ENCODE measurements at places on chromosomes 1 and 21.

- no peak for DNase-seq
These were observed 261.0 kb downstream of the RHOU start for GRCh38 chr1:228996281-228996680.

DNA sequence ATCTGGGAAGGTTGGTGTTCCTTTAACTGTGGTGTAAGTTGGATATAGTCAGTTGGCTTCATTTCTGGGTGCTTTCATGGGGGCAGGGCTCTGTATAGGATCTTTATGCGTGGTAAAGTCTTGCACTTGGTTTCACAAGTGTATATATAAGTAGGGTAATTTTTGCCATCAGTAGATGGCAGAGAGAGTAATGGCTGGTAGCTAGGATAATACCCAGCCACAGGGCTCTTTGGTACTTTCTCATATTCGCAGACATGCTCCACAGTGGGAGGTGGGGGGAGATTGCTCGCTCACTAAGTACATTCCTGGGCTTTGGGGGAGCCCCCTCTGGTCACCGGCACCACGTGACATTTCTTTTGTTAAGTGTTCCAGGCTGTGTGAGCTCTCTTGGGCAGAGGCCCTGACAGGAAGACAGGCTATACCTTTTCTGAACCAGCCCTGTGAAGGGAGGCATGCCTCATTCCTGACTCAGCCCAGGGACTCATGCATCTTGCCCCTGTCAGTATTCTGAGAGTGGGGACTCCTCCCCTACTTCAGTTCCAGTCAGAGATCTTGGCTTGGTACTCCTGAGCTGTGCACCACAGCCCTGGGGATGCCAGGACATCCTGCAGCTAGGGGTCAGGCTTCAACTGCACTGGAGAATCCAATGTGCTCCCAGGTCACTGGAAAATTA is 37.6 kb downstream of the FCRL2 start:
- no peak for DNase-seq

DNA sequence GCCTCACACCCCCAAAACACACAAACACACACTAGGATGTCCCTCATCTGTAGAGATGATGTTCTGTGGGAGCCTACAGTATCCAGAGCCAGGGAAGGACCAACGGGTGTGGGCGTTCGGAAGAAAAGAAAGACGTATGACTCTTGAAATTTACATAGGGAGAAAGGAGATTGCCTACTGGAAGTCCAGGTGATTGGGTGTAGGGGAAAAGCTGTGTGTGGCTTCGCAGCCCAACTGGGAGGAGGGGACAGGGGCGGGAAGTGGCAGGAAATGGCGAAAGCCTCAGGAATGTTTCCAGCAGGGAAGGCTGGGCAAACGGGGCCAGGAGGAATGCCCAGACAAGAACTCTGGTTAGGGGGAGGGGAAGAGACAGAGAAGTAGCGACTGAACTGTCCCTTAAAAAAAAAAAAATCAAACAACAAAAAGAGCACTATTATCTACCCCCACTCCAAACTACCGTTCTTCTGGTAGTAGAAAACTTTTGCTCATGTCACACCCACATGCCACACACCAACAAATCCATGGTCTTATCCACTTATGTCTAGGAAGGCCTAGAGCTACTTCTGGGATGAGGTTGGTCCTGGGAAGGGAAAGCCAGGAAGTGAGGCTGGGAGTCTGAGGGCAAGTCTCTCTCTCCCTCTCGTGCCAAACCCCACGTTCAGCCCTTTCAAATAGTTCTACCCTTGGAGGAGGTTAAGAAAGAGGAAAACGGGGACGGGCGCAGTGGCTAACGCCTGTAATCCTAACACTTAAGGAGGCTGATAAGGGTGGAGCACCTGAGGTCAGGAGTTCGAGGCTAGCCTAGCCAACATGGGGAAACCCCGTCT is 1.8 kb upstream of the CKS1B start:
- DNase-seq, result peak; percentile 91

DNA sequence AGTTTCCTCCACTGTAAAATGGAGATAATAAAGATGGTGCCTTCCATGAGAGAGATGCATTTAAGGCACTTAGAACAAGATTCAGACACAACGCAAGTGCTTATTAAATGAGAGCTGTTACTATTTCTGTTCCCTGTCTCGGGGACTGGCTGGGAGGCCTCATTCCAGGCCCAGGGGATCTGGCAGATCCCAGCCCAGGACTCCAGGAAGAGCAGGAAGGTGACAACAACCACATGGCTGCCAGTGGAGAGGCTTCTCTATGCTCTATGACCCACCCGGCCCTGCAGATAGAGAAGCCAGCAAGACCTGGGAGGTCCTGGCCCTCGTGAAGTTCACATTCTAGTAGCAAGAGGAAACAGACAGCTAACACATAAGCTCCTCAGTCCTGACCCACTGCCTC is 175.5 kb downstream of the ACTL8 start:
- DNase-seq, result no peak

GRCh38 chr21:31908106-31909031 is 35.5 kb downstream of the HUNK start:
- peak; percentile 1 for DNase-seq

DNA sequence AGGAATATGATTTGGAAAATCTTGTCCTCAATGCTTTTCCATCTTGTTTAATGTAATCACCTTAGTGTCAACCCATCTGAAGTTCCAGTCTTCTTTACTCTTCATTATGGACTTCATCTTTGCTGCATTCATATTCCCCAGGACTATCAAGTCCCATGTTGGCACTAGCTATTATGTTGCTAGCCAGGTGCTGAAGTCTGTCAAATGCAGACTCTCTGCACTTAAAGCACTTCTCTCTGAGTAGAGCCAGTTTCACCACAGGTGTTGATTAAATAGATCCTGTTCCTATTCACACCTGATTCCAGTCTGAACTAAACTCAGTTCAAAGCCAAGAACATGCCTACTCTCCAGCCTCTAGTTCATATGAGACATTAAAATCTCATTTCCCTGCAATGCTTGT is 75.0 kb upstream of the PKN2 start:
- peak; percentile 30 for DNase-seq

- DNase-seq, result no peak
These were observed 27.3 kb upstream of the PDPN start for GRCh38 chr1:13556224-13556764.

DNA sequence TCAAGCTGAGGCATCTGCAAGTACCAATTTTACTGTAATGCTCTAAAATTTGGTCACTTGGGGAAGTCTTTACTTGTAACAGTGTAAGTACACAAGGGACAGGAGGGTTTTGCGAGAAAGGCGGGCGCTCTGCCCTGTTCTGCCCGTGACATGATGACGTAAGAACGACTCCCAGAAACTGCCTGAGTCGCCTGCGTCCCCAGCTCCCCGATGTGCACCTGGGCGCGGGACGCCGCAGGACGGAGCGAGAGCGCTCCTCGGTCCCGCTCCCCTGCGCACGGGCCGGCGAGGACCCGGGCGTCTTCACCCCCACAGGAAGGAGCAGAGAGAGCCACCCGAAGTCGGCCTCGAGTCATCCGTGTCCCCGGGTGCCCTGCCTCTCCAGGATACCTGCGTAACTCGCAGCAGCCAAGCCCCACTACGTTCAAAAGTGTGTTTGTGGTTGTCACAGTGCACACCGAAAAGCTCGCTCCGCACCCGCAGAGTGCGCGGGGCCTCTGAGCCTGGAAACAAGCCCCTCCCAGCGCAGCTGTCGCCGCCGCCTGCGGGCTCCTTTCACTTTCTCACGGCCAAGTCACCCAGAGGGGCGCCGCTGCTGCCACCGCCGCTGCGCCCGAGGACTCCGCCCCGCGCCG is 3.3 kb upstream of the ZBTB18 start:
- no peak for DNase-seq

- no peak for DNase-seq
These were observed 239.6 kb upstream of the BEND5 start for GRCh38 chr1:49016030-49016977.

DNA sequence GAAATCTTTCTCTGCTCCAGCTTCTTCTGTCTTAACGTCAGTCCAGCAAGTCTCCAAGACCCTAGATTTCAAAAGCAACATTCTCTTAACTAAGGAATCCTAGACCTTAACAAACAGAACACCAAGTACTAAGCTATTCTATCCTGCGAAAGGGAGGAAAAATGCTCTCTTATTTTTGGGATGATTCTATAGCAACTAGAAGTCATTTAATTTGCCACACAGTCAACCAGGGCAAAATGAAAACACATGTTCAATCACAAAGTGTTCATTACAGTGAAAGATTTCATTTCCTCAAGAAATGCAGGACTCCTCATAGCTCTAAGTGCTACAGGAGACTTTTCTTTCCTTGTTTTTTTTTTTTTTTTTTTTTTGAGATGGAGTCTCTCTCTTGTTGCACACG is 36.2 kb upstream of the DOCK7 start:
- no peak for DNase-seq

- no peak for DNase-seq
These were observed 27.0 kb upstream of the SLFNL1 start for GRCh38 chr1:41048540-41048939.

- DNase-seq, result no peak
These were observed 409.3 kb downstream of the SRGAP2C start for GRCh38 chr1:121594096-121594495.

GRCh38 chr1:38134294-38134755 is 87.7 kb upstream of the POU3F1 start:
- no peak for DNase-seq

- DNase-seq, result no peak
These were observed 9.1 kb downstream of the RHOC start for GRCh38 chr1:112697781-112698201.

DNA sequence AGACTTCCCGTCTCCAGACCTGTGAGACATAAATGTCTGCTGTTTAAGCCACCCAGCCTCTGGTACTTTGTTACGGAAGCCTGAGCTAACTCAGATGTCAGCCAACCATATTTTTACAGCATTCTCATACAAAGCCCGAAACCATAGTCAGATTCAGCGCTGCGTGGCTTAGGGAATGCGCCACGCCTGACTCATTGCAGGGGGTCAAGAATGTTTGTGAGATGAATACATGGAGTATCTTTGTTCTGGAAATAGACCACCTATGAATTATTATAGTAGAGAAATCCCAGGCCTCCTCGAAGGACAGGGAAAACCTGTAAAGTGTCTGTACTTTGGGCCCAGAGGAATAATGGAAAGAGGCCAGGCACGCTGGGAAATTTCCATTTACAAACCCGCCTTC is 434.8 kb downstream of the CAMTA1 start:
- DNase-seq, result no peak

DNA sequence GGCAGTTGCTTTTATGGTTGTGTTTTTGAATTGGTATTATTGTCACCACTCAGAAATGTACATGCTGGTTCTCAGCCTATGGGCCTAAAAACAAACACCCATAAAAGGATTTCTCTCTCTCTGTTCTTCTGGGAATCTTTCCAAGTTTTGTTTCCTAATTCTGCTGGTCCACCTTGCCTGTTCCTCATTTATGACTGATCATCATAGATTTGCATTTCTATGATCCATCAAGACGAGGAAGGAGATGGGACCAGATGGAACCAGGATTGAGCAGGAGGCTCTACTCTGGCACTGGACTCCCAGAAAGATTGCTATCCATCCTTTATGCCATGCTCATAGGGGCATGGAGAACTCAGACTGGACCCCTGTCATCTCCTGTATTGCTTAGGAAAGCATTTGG is 162.2 kb downstream of the C1orf94 start:
- no peak for DNase-seq

DNA sequence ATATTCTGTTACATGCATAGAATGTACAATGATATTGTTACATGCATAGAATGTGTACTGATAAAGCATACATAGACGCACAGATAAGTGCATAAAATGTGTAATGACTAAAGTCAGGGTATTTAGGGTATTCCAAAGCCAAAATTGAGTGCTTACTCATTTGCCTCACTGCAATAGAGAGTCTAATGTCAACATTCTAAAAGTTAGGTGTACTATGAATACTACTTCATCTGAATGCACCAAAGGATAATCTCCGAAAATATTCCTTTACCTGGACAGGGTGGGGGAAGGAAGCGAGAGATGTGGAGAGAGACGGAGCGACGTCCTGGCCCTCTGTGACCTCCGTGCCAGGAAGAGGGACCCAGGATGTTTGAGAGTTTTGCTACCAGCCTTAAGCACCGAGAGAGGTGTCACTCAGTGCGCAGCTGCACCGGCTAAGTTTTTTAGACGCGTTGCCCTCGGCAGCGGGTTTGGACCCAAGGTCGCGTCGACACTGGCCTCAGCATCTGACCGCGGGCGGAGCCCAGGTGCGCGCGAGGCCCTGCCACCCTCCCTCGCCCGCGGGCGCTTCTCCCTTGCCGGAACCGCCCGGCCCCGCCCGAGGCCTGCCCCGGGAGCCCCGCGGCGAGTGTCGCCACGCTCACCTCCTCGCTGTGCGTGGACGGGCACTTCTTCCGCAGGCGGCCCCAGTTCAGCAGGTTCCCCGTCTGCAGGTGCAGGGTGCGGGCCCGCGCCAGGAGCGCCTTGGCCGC is 660 bp downstream of the GCLM start:
- peak; percentile 68 for DNase-seq

GRCh38 chr1:109947582-109948284 is 36.8 kb upstream of the AHCYL1 start:
- DNase-seq, result no peak

DNA sequence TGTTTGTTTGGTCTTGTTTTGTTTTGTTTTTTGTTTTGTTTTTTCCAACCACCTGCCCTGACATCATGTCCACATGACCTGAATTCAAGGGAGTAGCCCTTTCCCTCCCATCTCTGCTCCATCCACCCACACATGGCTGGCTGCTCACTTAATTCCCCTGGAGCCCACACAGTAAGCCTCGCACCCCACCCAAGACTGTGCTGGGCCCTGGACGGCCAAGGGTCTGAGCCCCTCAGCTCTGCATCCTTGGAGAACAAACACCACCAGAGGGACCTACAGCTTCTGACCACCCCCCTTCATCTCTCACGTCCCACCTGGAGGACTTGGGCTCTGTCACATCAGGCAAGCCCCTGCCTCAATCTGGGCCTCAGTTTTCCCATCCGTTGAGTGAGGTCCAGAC is 39.1 kb downstream of the MATN1 start:
- DNase-seq, result no peak

- DNase-seq, result no peak
These were observed 213.5 kb upstream of the MAP1LC3C start for GRCh38 chr1:242212401-242212800.

GRCh38 chr1:151418081-151418480 is 18.7 kb downstream of the PSMB4 start:
- no peak for DNase-seq

- DNase-seq, result no peak
These were observed 5.1 kb downstream of the NLRP3 start for GRCh38 chr1:247421074-247421473.

- no peak for DNase-seq
These were observed 170.7 kb downstream of the PSMG1 start for GRCh38 chr21:39012326-39013230.

GRCh38 chr1:60809204-60809980 is 273.0 kb upstream of the NFIA start:
- DNase-seq, result no peak
